ENCODE measurements at places on chromosomes 3 and 15.
A peak's percentile ranks its signal among the peaks of the same experiment; 100 is the strongest.

DNA sequence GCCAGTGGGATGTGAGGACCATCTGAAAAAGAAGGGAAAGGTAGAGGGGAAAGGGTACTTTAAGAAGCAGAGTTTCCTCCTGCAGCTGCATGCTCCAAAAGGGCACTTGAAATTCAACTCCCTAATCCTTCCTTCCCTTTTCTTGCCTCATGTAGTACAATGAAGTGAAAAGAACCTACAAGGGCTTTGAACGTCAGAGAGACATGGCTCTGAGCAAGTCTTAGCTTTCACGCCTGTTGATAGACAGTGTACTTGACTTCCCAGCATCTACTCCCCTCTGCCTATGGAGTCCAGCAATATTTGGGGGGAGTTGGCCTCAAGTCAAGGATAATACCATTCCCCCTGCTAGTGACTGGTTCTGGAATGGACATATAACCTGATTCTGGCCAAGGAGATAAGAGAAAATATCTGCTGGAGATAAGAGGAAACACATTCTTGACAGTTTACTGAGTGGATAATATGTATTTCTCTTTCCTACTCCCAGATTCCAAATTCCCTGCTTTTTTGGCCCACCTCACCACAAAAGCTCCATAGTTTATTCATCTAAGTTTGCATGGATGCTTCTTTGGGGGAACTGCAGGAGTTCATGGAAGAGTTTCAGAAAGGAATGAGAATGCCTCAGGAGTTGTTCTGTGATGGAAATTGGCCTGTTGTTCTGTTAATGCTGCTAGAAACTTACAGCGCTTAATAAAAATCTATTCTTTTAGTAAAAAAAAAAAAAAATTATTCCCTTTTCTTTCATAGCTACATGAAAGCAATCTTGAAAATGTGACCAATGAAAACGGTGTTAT is 193.0 kb upstream of the TPM1 start:
- DNase-seq, result no peak

DNA sequence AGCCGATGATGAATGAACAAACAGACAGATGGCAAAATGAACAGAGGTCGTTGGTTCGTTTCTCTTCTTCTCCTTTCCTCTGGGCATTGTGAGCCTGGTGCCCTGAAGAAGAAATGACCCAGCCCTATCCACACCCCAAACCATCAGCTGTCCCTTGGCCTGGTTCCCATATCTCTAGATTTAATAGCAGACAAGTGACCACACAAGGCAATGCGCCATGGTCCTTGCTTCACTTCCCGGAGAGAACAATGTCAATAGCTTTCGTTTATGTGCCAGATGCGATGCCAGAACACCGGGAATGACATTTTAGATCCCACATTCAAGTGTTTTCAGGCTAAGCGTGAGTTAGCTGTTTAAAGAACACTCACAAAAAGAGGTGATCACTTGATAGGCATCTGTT is 17.7 kb downstream of the POC1A start:
- DNase-seq, result peak; percentile 49

DNA sequence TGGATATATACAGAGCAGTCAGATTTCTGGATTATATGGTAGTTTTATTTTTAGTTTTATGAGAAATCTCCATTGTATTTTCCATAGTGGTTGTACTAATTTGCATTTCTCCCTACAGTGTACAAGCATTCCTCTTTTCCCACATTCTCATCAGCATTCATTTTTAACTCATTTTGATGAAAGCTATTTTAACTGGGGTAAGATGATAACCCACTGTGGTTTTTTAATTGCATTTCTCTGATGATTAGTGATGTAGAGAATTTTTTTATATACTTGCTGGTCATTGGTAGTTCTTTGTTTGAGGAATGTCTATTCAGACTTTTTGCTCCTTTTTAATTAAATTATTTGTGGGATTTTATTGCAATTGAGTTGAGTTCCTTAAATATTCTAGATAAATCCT is 903.6 kb downstream of the DIPK2A start:
- DNase-seq, result no peak

GRCh38 chr3:133934996-133935842 is 39.5 kb upstream of the RAB6B start:
- no peak for DNase-seq

- no peak for DNase-seq
Measured at GRCh38 chr3:134622806-134623365, 27.9 kb downstream of the KY start.

- DNase-seq, result no peak
Measured at GRCh38 chr3:96719921-96720320, 94.5 kb upstream of the EPHA6 start.

GRCh38 chr3:171873580-171873979 is 30.4 kb downstream of the TMEM212 start:
- peak; percentile 24 for DNase-seq

- no peak for DNase-seq
Measured at GRCh38 chr15:77984446-77984861, 93.1 kb downstream of the TBC1D2B start.

GRCh38 chr3:130900959-130901358 is 7.1 kb downstream of the ATP2C1 start:
- DNase-seq, result no peak

GRCh38 chr15:68711406-68711805 is 109.3 kb downstream of the ANP32A start:
- DNase-seq, result no peak

DNA sequence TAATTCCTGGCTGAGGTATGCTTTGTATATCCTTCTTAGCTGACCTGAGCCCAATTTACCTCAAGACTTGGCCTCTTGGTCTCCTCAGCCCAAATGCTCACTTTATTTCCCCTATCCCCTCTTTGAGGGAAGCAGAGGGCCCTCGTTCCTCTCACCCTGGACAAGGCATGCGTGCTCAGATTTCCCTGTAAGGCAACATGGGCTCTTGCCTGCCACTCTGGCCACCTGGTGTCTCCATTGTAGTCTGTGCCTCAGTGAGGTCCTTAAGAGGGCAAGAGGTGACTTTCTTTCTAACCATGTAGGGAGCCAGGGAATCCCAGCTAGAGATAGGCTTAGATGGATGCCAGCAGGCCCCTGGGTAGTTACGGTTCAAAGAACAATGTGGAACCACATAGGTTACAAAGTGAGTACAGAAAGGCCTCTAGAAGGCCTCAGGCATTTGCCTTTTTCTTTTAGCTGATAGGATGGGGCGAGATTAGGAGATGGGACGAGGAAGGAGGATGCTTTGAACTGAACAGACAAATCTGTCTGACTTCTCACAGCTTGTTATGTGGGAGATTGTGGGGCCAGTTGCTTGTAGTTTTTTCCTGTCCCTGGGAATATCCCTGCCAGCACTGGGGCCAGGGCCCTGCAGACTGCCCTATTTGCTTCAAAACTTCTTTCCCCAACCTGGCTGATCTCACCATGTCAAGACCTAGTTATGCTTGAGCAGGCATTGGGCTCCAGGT is 1.1 kb upstream of the INTS14 start:
- peak; percentile 21 for DNase-seq

DNA sequence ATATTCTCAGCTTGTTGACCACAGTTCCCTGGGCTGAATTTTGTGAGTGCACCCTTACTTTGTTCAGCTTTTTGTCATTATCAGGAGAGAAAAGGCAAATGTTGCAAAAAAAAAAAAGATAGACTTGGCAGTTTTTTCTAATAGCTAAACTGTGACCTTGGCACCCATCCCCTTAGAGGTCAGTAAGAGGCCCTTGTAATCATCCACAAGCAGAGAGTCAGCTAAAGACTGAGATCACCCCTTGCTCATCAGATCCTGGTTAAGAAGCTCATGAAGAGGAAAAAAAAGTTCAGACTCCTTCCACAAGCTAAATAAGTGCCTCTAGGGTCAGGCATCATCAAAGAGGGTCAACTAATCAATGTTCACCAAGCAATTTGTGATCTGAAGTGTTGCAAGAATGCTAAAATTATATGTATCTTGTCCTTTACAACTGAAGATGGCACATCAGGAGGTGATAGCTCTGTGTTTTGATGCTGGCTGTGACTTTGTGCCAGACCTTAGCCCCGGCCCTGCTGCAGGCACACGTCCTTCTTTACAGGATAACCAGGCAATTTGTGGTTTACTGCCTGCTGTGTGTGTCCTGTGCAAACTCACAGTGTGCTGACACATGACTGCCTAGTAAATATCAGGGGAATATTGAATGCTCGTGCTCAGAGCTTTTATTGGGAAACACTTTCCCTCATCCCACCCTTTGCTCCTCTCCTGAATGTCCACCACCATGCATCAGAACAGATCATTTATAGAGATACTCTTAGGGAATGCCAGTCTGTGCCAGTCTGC is 262.9 kb downstream of the IL5RA start:
- DNase-seq, result no peak

DNA sequence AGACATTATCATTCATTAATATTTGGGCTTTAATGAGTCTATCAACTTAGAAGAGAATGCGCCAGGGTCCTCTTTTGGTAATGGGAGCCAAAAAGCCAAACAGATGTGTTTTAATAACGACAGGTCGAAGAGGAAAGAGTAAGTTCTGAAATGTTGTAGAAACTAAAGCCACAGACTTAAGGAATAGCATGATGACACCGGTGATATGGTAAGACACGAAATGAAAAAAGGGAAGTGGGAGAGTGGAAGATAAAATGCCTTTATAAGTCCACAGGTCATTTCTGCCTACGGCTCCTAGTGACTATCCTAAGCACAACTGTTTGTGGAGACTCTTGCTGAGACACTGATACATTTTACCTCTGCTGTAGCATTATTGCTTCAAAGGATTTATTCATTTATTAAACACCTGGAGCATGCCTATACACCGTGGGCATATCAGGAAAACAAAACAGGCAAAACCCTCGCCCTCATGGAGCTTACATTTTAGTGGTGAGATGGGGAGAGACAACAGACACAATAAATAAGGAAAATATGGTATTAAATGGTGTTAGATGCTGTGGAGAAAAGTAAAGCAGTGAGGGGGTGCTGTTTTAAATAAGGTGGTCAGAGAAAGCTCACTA is 11.7 kb upstream of the CD47 start:
- no peak for DNase-seq

DNA sequence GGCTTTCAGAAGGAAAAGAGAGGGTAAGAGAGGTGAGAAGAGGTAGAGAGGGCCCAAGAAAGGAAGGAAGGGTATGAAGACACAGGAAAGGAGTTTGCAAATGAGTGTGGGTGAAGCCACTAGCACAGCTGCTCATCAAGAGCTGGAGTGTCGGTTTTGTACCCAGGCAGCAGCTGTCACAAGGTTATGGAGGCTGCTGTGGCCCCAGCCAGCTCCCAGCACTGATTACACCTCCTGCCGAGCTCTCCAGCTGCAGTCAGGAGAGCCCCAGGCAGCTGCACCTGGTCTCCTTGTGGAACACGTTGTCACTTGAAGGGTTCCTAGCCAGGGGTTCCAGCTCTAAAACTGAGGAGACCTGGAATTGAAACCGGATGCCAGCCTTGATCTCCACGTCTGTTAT is 60.4 kb upstream of the CHD2 start:
- peak; percentile 60 for DNase-seq

- DNase-seq, result peak; percentile 49
Measured at GRCh38 chr3:24640330-24640877, 145.8 kb upstream of the THRB start.

DNA sequence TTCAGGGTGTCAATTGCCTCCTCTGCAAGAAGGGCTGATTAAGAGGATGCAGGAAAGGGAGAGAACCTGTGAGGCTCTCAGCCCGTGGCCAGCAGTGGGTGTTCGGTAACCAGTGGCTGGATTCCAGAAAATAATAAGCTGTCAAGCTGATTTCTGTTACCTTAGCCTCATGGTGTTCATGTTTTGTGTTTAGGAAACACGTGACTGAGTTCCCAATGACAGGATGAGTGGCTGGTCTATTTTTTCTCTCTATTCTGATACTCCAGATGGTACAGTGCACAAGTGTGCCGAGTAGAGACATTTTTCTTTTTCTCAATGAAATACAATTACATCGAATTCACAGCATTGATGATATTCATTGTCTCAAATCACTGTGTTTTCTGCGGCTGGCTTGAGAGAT is 43.6 kb downstream of the EDEM1 start:
- DNase-seq, result no peak

DNA sequence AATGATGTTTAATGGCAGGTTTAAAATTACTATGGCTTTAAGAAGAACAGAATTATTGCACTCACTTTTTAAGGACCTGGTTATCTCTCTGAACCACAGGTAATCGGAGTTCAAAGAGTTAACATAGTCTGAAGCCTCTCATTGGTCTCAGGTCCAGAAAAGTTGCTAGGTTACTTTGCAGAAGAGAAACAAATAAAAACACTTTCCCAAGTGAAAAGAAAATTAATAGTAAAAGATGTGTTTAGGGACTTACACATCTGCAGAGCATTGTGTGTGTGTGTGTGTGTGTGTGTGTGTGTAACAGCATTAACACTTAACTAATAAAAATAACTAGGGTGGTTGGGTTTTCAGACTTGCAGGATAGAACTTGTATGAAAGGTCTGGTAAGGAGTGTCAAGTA is 1.0 kb downstream of the MASP1 start:
- no peak for DNase-seq

- DNase-seq, result no peak
Measured at GRCh38 chr3:132625613-132626012, 28.5 kb downstream of the ACKR4 start.

DNA sequence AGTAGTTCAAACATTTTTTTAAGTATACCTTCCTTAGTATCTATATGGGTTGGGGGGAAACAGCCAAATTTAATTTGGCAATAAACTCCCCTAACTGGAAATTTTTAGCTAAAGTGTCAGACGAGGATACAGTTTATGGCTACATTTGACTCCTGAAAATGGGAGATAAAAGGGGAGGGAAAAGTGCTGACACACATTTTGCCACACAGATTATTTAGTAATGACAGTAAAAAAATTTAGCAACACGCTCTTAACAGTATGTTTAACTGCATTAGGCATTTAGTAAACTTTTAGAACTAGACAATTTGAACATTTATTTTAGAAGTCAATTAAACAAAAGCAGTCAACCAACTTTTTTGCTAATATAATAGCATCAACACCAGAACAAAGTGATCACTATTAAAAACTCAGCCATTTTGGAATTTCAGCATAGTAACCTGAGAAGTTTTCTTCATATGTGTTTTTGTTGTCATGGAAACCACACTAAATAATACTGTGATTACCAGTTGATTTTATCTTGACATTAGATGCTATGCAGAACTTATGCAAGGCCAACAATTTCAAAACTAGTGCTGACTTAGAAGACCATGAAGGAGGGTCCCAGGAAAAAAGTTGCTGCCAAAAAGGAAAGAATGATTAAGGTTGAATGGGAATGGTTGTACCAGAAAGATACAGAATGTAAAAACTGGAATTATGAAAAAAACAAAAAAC is 47.0 kb upstream of the TFG start:
- DNase-seq, result peak; percentile 58

- peak; percentile 98 for DNase-seq
Measured at GRCh38 chr3:4983739-4984510, 4.7 kb downstream of the BHLHE40 start.

DNA sequence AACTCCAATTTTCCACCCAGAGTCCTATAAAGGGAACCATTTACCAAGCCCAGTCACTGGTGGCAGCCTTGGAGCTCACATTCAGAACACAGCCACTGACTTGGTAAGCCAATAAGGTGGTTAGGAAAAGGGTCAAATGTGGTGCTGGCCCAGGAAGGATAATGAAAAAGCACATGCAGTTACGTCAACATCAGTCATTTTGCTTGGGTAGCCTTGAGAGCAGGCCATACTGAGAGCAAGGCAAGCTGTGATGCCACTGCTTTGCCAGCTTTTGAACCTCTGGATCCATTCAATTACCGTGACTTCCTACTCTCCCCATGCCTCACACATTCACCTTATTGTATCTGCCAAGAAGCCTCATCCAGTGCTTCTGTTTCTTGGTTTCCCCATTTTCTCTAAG is 253.6 kb downstream of the OPA1 start:
- no peak for DNase-seq

- DNase-seq, result no peak
Measured at GRCh38 chr3:176005564-176005963, 1146.4 kb downstream of the NAALADL2 start.

- DNase-seq, result peak; percentile 80
Measured at GRCh38 chr15:65638681-65639089, 16.9 kb downstream of the SLC24A1 start.
